ENCODE measurements at places on chromosomes 2 and 18.

- DNase-seq: peak; percentile 64
These were observed 66.8 kb upstream of the DNER start for GRCh38 chr2:229780856-229781773.

DNA sequence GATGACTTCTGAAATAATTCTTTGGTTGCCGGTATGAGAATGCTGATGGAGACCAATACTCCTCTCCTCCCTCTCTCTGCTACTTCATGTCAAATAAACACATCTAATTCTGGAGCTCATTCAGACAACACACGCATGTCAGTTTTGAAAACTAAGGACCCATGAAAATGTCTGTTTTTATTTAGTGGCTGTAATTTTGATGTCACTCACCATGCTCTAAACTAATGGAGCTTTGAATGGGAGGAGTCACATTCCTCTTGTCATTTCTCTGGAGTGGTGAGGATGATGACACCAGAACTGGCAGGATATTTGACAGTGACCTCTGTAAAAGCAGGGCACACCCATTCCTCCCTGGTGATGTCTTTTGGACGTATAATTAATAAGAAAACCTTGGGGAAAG, 163.0 kb downstream of the PHLPP1 start:
- DNase-seq: no peak

DNA sequence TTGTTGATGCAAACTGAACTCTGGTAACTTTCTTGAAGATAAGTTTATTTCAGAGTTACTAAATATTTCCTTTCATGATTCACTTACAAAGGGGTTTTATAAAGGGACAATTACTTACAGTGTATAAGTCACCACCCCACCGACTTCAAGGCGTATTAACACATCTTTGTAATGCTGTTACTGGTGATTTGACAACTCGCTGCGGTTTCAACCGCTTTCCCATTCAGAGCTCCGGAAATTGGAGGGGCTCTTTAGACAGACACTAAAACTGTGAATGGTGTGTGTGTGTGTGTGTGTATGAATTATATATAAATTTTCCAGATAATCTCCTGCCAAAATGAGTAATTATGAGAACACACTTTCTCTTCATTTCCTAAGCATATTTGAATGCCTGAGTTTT, 4.9 kb downstream of the TM4SF20 start:
- DNase-seq: peak; percentile 26

- DNase-seq: peak; percentile 76
These were observed 2.0 kb downstream of the IKZF2 start for GRCh38 chr2:213149294-213149875.

GRCh38 chr2:138502255-138503086, 901 bp downstream of the SPOPL start:
- peak; percentile 67 for DNase-seq

GRCh38 chr2:132416723-132417395, at the start of gene GPR39:
Gene GPR39, plus strand, starts transcription at chr2:132416805.
- DNase-seq: no peak

DNA sequence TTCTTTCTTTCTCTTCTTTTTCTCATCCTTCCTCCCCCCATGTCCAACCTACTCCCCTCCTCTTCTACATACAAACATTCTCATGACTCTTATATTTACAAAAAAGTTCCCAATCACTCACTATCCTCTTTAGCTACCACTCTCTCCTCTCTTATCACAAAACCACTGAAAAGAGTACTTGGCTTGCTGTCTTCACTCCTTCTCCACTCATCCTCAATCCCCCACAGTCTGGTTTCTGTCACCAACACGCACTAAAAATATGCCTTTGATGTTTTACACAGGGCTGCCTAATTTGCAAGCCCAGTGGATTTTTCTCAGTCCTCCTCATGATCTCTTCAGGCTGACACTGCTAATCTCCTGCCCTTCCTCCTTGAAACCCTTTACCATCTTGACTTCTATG, 159.5 kb downstream of the TNS1 start:
- DNase-seq: no peak

GRCh38 chr18:26487437-26487836, 60.9 kb downstream of the KCTD1 start:
- DNase-seq: no peak

DNA sequence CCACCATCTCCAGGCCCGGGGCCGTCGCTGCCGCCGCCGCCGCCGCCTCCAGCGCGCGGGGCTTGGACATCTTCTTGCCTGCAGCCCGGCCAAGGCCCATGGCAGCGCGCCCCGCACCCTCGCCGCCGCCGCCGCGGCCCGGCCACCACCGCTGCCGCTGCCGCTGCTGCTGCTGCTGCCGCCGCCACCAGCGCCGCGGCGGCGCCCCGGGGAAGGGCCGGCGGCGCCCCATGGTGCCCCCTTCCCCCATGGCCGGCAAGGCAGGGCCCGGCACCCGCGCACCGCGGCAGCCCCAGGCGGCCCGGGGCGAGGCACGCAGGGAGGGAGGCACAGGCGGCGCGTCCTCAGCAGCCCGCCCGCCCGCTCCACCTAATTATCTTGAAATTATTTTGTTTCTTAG, 3057.4 kb downstream of the RPIA start:
- DNase-seq: no peak

DNA sequence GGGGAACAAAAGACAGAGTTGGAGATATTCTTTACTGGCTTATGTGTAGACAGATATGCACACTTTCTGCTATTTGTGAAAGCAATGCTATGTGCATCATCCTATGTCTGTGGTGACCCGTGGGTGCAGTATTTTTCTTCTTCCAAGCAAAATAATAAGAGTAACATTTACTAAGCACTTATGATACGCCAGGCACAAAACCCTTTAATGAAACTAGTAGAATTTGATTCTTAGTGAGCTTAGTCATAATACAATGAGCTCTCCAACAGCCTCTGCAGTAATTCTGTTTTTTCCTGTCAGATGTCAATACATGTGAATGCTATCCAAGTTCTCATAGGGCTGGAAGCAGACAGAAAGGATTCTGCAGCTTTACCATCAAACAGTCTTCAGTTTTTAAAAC, 130.6 kb downstream of the RAD51AP2 start:
- DNase-seq: no peak

DNA sequence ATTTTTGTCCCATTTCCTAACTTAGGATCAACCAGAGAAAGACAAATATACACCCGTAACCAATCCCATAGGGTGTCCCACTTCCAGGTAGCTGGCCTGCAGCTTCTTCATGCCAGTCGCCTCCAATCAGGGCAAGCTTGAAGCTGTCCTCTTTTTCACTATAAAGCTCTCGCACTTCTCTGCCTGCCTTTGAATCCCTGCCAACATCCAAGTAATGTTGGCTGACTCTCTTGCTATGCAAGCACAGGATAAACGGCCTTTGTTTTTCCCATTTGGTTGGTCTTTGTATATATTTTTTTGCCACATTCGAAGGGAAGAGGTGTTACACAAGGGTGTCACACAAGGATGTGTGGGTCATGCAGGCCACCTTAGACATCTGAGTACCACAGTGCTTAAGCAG, 388.8 kb downstream of the CBLN2 start:
- DNase-seq: no peak

DNA sequence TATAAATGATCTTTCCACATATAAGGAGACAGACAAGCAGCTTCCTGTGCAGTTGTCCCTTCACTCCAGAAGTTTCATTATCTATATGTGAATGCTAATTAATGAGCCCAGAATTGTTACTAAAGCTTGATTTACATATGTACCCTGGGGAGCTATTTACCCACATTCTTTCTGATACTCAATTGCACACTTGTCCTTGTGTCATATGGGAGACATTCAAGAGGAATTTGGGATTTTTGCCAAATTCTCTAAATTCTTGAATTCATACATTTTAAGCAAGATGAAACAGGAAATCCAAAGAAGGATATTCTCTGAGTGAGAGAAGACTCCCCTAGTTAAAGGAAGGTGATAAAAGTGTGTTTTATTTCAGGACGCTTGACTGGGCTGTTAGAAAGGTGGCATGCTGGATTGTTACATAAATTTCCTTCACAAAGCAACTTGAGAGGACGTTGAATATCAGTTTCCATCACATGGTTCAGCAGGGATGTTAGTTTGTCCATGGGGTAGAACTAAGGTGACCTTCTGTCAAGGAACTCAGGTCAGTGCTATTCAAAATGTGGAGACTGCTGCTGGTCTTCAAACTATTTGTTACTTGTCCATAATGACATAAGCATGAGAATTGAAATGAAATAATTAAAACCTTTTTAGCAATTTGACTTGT, 368.2 kb downstream of the IRS1 start:
- no peak for DNase-seq

DNA sequence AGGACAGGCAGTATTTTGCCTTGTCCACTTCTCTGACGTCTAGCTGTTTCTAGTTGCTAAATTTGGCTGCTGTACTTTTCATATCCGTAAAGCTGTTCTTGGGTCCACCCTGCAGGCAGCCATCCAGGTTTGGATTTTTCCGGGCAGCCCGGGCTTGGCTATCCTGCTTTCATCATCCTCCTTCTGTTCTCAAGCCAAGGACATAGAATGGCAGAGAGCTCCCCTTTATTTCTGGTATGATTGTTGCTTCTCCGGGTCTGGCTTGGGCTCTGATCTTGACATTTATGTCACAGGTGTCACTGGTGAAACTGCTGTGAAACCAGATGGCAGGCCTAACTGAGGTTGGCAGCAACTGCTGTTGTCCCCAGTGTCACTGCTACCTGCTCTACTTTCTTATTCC, 35.5 kb downstream of the SCN2A start:
- DNase-seq: no peak

DNA sequence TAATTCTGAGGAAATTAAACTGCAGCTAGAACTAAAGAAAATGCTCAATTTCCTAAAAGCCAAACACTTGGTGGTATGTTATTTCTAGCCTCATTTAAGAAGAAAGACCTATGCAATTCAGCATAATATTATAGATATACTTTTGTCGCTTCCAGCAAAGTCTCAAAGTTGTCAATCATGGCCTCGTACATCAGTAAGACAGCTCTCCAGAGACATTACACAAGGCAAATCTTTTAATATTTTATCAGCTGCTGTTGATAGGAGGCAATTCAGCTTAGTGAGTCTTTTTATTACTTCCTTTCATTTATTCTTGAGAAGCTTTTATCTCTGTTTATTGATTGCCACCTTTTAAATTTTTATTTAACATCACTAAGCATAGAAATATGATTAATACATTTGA, 294.3 kb downstream of the FSIP2 start:
- no peak for DNase-seq

Data from OCI-M1 (cell line).